ENCODE measurements at places on chromosomes 7 and 10.

GRCh38 chr7:133973710-133974109, 153.4 kb upstream of the LRGUK start:
- no peak for DNase-seq

DNA sequence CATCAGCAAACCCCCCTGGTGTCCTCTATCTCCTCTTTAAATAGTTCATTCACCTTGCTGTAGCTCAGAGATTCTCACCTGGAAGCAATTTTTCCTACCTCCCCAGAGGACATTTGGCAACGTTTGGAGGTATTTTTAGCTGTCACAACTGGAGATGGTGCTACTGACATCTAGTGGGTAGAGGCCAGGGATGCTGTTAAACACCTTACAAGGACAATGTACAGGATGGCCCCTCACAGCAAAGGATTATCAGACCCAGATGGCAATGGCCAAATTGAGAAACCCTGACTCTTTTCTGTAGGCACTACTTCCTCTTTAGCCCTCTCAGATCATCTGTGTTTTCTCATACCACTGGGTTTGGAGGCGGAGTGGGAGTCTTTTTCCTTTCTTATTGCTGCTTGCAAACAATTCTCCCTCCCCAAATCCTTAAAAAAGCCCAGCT, 13.2 kb upstream of the TRA2A start:
- no peak for DNase-seq

- DNase-seq = no peak
Measured at GRCh38 chr7:32588657-32589056, 93.4 kb downstream of the AVL9 start.

- DNase-seq = no peak
Measured at GRCh38 chr10:107443813-107444212, 279.3 kb upstream of the SORCS1 start.

GRCh38 chr7:14637968-14638367, 264.6 kb downstream of the DGKB start:
- no peak for DNase-seq

DNA sequence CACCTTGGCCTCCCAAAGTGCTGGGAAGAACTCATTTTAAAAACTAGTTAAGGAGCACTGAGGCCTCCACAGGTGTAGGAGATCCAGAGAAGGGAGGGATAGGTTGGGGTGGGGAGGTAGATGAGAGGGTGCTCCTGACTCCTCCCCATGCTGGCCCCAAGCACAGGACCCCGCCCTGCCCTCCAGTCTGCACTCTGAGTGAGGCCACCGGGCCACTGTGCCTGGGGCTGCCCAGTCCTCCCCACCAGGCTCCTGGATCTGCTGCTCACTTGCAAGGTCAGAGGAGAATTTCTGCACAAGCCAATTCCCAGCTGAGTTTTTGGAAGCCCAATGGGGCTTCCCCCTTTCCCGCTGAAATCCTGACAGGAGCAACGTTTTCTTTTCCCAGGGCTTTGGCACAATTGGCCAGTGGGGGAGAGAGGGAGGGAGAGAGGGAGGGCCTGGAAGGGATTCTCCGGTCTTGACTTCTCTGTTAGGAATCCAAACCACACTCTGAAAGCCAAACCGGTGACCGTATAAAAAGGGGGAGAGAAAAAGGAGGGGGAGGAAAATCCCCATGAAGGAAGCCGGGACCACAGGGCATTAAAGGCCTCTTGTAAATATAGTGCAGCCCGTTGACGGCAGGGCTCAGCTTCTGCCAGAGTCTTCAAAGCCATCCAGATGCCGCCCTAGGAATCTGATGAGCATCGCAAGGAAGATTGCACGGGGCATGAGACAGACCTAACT, 116.2 kb downstream of the SH3PXD2A start:
- no peak for DNase-seq

All from CD4-positive, alpha-beta T cell treated with Interleukin-4 for 4 hours (primary cell).